ENCODE measurements at places on chromosomes 4 and X.

- no peak for DNase-seq
These were observed 61.0 kb upstream of the EXOC1L start for GRCh38 chr4:55758570-55758969.

DNA sequence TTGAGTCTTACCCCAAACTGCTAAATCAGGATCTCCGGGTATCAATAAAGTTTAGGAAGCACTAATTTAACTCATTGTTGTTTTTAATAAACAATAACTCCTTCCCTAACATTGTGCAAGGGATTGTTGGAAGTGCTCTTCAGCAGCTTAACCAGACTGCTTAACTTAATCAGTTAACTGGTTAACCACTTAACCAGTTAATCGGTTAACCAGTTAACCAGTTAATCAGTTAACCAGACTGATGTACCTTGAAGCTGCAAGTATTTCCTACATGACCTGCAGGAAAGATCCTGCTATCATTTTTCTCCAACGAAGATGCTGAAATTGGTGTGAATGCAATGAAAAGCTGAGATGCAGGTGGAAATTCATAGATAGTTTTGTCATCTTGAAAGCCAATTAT lies 40.1 kb upstream of the AP1S2 start:
- DNase-seq: no peak

DNA sequence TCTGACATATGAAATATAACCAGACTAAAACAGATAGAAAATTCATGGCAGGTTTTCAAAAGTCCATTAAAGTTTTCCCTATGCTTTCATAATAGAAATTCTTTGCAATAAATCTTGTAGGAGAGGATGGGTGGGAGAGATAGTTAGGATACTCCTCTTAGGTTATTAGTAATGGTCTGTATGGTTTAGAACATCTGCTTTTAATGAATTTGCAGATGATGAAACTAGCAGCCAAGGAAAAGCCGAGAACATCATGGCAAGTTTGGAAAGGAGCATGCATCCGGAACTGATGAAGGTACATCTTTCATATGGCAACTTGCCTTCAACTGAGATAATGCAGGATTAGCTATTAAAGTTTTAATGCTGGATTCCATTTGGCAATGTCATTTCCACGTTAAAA lies 70.7 kb downstream of the DOCK11 start:
- peak; percentile 90 for DNase-seq

- DNase-seq: no peak
These were observed 9.3 kb downstream of the CCDC160 start for GRCh38 chrX:134246282-134246681.

GRCh38 chrX:151703487-151703886 lies 8.2 kb downstream of the PRRG3 start:
- peak; percentile 33 for DNase-seq

DNA sequence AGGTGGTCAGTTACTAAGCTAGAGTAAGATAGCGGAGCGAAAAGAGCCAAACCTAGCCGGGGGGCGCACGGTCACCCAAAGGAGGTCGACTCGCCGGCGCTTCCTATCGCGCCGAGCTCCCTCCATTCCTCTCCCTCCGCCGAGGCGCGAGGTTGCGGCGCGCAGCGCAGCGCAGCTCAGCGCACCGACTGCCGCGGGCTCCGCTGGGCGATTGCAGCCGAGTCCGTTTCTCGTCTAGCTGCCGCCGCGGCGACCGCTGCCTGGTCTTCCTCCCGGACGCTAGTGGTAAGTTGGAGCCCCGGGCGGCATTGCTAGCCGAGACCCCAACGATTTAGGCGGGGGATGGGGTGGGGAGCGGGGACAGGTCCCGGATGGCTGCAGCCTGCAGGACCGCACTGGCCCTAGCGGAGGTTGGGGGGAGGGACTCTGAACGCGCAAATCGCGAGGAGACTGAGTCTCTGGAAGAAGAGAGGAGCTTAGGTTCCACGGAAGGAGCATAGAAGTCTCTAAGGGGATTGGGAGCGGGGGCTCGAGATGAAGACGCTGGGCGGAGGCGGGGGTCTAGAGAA lies 573 bp downstream of the HTR2C start:
- DNase-seq: no peak

DNA sequence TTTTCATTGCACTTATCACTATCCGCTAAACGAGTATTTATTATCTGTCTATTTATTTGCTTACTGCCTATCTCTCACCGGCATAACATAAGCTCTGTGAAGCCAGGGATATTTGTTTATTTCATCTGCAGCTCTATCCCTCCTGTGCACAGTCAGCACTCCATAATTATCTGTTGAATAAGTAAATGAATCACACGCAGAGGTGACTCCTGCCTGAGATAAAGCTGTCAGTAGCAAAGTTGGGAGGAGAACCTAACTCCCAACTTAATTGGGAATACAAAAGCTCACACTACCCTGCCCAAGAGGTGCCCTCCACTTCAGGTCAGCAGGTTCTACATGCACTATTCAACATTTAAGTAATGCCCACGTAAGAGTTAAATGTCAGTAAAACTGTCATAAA lies 85.7 kb downstream of the CORIN start:
- no peak for DNase-seq

DNA sequence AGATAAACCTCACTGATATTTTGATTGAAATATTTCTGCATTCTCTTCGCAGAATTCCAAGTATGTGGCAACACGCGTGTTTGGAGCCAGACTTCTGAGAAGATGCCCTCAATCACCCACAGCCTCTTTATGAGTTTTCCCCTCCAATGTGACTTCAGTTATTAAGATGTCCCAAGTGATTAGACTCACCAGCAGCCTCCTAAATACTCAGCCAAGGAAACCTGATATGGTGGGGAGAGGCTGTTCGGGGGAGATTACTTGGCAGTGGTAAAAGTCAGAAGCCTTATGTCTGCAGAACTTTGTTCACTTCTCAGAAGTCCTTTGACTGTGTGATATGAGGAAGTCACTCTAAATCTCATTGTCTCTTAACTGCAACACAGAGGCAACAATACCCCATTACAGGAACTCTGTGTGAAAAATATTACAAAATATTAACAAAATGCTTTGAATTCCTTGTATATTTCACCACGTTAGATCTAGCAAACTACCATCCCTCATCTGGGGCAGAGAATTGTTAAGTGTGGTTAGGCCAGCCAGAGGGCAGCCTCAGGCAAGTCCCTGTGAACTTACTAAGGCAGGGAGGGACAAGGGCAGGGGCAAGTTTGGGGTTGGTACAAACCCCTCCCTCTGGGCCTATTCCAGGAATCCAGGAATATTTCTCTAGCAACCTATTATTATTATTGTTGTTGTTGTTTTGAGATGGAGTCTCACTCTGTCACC lies 151.4 kb upstream of the USP9X start:
- peak; percentile 78 for DNase-seq

GRCh38 chr4:165288639-165289422 lies 38.6 kb upstream of the MSMO1 start:
- peak; percentile 82 for DNase-seq

DNA sequence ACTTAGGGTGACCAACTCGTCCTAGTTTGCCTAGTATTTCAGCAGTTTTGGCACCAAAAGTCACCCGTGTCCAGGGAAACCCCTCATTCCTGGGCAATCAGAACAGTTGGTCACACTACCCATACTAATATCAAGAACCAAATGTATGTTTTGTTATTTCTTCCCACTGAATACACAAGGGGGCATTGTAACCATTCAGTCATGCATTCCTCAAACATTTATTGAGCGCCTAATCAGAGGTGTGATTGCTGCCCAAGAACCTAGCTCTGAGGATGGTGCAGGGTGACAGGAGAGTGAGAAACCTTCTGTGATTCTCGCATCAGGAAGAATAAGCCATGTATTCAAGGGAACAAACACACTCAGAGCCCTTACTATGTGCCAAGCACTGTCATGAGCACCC lies 69.8 kb upstream of the RAI2 start:
- DNase-seq: no peak

- DNase-seq: no peak
These were observed 16.8 kb downstream of the RBM47 start for GRCh38 chr4:40612831-40613230.

DNA sequence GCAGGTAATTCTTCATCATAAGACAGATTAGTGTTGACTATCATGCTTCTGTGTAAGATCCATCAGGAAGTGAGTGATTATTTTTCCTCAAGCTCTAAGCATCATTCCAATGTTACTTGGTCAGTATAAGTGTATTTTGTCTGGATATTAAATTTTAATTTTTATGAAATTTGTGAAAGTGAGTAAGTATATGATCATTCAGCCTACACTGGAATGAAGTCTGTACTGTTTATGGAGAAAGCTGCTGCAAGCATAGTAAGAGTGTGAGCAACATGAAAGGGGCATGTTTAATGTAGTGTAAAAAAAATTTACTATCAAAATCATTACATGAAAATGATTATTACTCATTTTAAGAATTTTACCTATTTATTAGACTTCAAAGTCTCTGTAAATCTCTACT lies 84.8 kb downstream of the IL15 start:
- DNase-seq: no peak

GRCh38 chrX:8341814-8342590 lies 122.6 kb upstream of the VCX3B start:
- DNase-seq: no peak

DNA sequence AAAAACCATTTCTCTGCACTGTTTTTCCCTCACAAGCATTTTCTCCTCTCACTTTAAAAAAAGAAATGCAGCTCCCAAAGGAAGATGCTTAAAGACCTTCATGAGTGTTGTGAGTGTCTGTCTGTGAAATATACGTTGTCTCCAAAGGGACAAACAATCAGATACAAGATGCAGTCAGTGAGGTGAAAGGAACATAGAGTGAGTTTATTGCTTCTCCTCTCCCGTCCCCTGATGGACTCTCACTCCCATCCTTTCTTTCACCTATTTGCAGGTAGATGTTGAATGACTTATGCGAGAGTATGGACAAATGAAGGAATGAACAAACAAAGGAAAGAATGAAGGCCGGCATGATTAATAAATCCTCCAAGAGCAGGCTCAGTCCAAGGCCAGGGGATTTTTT lies 561.2 kb upstream of the DIPK2B start:
- DNase-seq: no peak

DNA sequence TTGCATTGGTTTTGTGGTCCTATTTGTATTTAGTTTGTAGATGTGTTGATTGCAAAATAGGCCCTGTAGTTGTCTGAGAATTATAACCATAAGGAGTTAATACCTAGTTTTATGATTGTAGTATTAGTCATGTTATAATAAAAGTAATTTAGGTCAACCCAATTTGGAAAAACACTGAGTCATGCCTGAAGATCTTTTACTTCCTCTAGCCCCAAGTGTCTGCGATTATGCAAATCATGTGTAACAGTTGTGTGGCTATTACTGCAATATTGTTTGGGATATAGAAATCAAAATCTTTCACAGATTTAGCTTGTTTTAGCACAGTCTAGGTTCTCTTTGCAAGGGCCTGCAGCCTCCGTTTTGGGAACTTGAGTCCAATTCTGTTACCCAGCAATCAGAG lies 12.6 kb downstream of the SRD5A3 start:
- DNase-seq: peak; percentile 80

DNA sequence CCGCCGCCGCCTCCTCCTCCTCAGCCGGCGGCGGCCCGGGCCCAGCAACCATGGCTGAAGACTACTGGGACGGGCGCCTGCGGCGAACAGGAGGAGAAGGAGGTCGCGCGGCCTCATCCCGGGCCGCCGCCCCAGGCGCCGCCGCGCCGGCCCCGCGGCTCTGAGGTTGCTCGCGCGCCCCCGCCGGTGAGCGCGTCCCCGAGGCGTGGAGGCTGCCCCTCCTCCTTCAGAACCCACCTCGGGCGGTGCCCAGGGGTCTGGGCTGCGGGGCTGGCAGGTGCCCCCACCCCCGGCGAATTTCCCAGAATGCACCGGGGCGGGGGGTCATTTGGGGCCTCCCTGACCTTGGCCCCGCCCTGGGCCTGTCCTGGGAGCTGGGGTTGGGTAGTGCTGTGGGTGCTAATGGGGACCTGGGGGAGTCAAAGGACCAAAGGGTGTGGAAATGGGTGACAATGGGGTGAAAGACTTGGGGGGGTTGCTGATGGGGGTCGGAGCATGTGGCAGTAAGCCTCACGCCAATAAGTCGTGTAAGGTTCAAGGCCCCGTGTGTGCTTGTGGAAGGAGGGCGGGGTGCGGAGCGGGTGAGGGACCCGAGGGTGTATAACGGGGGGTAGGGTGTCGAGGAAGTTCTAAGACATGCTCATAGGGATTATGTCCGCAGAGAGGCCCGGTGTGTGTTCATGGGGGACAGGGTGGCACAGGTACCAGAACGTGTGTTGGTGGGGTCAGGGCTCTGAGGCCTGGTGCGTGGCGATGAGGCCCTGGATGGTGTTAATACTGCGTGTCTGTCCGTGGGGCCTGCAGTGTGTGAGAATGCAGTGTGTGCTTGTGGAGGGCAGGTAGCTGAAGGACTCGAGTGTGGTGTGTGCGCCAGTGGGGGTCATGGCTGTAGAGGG lies 687 bp downstream of the CDK16 start:
- no peak for DNase-seq

GRCh38 chr4:47661741-47662140 lies 176.1 kb downstream of the CORIN start:
- DNase-seq: peak; percentile 61

DNA sequence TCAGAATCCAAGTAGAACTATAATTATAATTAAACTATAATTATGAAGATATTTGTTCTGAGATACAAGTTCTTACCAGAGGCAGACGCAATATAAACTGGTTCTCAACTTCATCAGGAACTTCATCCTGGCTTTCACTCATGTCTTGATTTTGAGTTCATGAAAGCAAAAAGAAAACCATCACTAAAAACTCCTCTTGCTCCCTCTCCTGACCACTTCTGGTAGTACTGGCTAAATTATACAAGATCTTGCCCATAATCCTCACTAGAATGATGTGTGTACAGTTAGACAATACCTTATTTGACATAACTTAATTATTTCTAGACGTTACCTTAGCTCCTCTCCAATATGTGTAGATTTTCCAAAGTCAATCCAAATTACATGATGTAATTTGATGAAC lies 3.7 kb downstream of the TAF7L start:
- DNase-seq: peak; percentile 42

DNA sequence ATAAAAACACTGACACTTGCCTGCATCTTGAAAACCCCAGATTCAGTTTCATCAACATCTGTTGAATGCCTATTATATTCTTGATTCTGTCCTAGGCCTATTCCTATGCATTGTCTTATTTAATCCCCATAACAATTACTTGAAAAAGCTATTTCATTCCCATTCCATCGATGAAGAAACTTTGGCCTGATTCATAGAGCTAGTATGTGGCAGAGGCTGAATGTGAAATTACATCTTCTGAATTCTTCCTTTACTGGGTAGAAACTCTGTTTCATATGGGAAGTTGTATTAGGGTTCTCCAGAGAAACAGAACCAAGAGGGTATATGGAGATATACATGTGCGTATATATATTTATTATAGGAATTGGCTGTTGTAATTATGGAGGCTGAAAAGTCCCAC lies 35.0 kb upstream of the SLC4A4 start:
- peak; percentile 41 for DNase-seq

DNA sequence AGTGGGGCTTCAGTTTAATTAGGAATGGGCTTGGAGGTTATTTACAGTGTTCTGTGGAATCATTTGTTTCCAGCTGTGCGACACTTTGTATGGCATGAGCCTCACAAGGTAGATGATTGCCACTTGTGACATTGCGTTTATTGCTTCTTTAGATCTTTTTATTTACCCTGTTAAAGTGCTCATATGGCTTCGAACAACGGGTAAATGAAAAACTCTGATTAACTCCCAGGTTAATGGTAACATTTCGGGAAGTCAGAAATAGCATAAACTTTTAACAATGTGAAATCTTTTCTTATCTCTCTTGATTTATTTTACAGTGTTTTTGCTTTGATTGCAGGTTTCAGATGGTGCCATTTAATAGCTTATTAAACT lies 494.3 kb downstream of the IDS start:
- DNase-seq: no peak

Measured in fibroblast of upper back skin (primary cell).